Renal cortex interstitium (tissue), 15 donors: ENCODE measurements at places on chromosomes 3 and 15. TPM values are rescaled to one million over a fixed set of nuclear protein-coding genes. Genes with fewer than 3 reads are reported as not detected.

LMCD1 gene
- 35.8 TPM for polyA plus RNA-seq

TPRG1 gene
- polyA plus RNA-seq, result 0.56 TPM

SMARCC1 gene
- 112 TPM for polyA plus RNA-seq

KIAA1143 gene
- polyA plus RNA-seq, result 49.5 TPM

KBTBD13 gene
- 0.12 TPM for polyA plus RNA-seq

ZNF662 gene
- polyA plus RNA-seq, result 24.3 TPM

RCCD1 gene
- polyA plus RNA-seq, result 18.9 TPM

DOCK3 gene
- polyA plus RNA-seq, result 2.2 TPM

SH3GL3 gene
- 11.1 TPM for polyA plus RNA-seq

RBMS3 gene
- 15.7 TPM for polyA plus RNA-seq

CASR gene
- polyA plus RNA-seq, result 22.8 TPM

RTP1 gene
- not detected for polyA plus RNA-seq

ADCY5 gene
- polyA plus RNA-seq, result 10.9 TPM

SERPINI2 gene
- polyA plus RNA-seq, result 2.9 TPM

CA12 gene
- polyA plus RNA-seq, result 153 TPM

ANKRD34C gene
- polyA plus RNA-seq, result 0.08 TPM

CDHR4 gene
- not detected for polyA plus RNA-seq

GHSR gene
- not detected for polyA plus RNA-seq

AGTR1 gene
- 17.1 TPM for polyA plus RNA-seq

AADAC gene
- polyA plus RNA-seq, result 0.14 TPM

ZNF660 gene
- 11.6 TPM for polyA plus RNA-seq

FURIN gene
- 51.0 TPM for polyA plus RNA-seq

RARB gene
- polyA plus RNA-seq, result 47.9 TPM

FOXB1 gene
- polyA plus RNA-seq, result 0.19 TPM

PLA1A gene
- 7.4 TPM for polyA plus RNA-seq

KLHL40 gene
- polyA plus RNA-seq, result not detected

TBC1D23 gene
- polyA plus RNA-seq, result 37.1 TPM

SEC11A gene
- polyA plus RNA-seq, result 233 TPM
